ENCODE measurements at places on chromosomes 1 and 21.

- no peak for DNase-seq
Measured at GRCh38 chr1:30735668-30736498, 12.5 kb upstream of the MATN1 start.

DNA sequence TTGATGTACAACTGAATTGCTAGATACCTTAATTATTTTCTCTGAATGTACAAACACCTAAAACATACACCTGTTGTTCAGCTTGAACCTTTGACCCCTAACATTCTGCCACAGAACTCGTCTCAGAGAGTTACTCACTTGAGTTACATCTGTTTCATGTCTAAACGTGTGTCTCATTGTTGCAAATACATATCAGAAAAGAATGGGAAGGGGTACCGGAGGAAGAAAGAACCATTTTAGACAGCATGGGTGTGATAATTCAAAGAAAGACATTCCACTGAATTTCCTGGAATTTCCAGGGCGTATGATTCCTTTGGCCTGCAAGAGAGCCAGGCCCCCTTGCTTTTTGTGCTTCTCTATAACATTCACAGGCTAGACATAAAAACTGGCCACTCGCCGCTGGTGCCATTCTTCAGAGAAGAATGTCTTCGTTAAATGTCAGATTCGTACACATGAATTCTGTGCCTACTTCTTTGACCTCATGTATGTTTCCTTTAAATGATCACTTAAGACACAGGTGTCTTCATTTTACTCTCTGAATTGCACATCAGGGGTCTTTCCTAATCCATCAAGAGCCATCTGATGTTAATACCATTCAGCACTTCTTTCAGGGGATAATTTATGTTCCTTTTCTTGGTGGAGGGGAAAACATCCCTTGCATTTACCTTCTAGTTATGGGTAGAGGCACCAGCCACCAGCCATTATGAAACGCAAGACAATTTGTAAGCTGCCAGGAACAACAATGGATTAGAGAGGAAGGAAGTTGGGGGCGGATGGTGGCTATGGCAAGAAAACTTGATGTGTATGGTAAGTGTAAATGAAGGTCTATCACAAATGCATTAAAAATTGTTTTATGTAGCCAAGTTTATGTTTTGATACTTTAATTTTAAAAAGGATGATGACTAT, 12.7 kb downstream of the ATF3 start:
- no peak for DNase-seq

DNA sequence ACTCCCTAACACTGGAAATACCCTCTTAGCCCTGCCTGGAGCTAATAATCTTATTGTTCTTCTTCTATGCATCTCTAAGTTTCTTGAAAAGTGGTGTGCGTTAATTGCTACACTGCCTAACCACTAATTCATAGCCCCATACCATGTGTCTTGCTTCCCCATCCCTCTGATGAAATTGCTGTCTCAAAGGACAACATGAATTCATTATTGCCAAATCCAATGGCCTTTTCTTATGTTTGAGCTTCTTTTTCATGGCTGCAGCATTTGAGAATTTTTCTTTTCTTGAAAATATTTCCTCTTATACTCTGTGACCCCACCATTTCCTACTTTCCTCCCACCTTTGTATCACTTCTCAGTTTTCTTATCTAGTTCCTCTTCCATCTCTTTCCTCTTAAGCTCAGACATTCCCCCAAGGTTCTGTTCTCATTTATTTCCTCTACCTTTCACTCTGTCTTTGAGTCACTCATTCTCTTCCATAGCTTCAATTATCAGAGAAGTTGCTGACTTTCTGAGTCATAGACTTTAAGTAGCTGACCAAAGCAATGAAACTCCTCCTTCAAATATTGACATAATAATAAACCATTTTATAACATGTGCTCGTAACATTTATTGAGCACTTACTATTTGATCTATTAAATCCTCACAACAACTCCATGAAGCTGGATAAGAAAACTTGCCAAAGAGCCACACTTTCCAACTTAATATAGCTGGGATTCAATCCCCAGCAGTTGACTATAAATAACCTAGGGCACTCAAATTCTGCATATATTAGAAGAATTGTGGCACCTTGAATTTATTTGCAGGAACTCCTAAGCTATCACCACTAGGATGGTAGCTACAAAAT, 35.5 kb upstream of the ATP6V1G3 start:
- no peak for DNase-seq

DNA sequence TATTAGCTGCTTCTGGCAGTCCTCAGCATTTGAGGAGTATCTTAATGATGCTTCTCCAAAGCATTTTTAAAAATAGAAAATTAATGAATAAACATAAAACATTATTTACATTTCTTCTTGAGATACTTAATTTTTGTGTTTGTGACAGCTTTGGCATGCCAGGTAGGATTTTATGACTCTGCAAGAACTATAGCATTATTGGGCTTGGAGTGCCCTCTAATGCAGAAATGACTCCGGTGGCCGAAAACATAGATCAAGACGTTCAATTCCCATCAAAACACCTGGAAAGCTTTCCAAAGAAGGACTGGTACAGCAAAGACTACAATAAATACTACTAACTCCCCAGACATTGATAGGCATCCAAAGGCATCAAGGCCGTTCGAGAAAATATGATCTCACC, 366.4 kb upstream of the CXADR start:
- DNase-seq: no peak

- DNase-seq: no peak
Measured at GRCh38 chr1:245614476-245614875, 459.7 kb downstream of the KIF26B start.

- DNase-seq: no peak
Measured at GRCh38 chr1:234918961-234919761, 209.5 kb downstream of the TOMM20 start.

DNA sequence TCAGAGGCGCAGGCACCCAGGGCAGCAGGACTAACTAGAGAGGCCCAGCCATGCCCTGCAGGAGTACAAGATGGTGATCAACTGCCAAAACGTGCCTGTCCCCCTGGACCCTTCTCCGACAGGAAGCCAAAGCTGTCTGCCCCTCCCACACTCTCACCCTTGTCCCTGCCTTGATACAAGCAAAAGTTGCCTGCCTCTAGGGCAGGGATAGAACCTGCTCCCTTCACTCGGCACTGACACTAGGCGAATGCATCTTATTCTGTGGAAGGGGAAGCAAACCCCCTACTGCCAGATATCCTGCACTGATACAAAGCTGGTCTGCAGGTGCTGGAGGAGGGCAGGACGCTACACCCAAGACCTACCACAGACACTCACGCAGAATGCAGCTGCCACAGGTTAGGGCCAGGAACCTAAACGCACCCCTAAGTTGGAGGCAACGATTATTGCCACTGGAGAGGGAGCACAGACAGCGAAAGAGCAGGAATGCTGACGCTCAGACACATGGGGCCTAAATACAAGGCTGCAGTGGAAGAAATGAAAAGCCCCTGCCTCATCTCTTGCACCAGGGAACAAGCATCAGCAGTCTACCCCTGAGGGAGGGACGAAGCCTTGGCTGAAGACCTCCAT, 3.7 kb downstream of the TARBP1 start:
- DNase-seq: no peak

- no peak for DNase-seq
Measured at GRCh38 chr1:108179018-108179417, 21.1 kb downstream of the SLC25A24 start.

DNA sequence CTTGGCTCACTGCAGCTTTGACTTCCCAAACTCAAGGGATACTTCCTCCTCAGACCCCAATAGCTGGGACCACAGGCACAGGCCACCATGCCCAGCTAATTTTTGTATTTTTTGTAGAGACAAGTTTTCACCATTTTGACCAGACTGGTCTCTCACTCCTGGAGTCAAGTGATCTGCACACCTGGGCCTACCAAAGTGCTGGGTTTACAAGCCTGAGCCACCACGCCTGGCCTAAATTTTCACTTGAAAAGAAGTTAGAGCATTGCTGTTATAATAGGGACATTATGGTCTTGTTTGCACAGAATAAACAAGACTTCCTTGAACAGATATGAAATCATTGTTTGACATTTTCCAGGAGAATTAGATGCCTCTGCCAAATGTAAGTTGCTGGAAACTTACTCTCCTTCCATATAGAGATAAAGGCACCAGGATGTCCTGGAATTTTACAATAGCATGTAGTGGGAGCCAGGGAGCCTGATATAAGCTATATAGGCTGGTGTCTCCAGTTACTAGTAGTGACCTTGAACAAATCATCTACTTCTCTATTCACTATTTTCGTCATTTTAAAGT, 16.9 kb downstream of the SLC35A3 start:
- DNase-seq: no peak

GRCh38 chr1:221801773-221802516, 60.1 kb upstream of the DUSP10 start:
- DNase-seq: peak; percentile 55

Data from brain microvascular endothelial cell (primary cell).